H1 (cell line): ENCODE measurements at places on chromosomes 7 and 10.
A peak's percentile ranks its signal among the peaks of the same experiment; 100 is the strongest.

GRCh38 chr7:108234971-108235450, 104.8 kb upstream of the LAMB4 start:
- no peak for DNase-seq

DNA sequence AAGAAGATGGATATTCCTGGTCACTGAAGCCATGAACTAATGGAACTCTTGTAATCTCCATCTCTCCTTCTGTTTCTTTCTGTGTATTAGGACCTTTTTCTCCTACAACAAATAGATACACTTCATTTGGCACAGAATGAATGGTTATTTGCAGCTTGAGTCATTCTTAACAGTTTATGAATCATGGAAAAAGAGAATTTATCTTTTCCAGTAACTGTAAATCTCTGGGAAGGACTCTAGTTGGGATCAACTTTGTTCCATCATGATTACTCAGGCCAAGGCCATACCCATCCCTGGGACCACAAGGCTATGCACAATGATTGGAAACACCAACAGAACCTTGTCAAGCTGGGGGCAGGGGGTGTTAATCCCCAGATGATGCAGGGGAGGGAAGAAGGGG, 36.1 kb upstream of the MDFIC start:
- no peak for DNase-seq

- DNase-seq, result no peak
Measured at GRCh38 chr7:128217030-128217805, 23.9 kb upstream of the LEP start.

DNA sequence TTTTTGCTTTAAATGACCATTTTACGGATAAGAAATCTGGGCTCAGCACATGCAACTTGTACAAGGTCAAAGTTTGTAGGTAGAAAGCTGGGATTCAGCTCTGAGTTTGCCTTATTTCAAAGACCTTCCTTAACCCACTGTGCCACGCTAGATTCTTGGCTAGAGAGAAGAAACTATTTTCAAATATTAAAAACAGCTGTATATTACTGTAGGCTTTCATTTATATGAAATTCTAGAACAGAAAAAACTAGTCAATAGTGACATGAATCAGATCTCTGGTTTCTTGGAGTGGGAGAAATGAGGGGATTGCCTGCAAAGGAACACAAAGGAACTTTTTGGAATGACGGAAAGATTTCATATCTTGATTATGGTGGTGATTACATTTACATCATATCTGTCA, 53.0 kb upstream of the C1GALT1 start:
- DNase-seq, result no peak

DNA sequence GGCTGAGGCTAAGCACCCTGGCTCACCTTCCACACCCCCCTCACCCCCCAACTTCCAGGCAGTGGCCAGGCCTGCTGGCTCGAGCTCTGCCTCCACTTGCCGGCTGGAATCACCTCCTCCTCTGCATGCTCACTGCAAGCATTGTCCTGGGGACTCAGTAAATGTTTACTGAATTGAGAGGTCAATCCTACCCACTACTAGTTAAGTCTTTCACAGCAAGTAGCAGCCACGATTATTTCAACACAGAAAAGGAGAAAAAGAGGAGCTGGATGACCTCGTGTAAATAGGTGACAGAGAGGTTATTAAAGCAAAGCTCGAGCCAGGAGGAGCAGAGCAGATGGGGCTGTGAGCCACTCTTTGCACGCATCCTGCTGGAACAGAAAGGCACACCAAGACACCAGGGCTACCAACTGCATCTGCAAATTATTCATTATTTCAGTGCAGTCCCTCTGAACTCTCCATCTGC, 32.1 kb downstream of the HIPK2 start:
- DNase-seq, result no peak

GRCh38 chr7:34341326-34341725, 316.7 kb upstream of the NPSR1 start:
- DNase-seq, result no peak

GRCh38 chr10:132360766-132361447, 28.9 kb downstream of the LRRC27 start:
- DNase-seq, result peak; percentile 89

GRCh38 chr10:121813857-121814256, 114.0 kb downstream of the ATE1 start:
- DNase-seq, result no peak

DNA sequence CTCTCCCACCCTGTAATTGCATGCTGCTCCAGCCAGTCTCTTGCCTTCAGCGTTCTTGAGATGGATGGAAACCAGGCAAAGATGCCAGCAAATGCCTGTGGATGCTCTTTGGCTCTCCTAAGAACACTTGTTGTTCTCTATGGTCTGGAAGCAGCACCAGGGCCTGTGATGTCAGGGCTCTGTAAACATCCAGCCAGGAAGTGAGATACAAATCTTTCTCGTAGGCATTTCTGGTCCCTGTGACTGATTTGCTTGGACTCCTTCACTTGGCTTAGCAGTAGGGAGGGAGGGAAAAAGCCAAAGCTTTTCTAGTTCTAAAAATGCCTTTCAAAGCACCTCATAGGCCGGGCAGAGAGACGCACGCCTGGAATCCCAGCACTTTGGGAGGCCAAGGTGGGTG, 201.3 kb downstream of the REEP3 start:
- DNase-seq, result no peak
